ENCODE measurements at places on chromosomes 16 and 17.

GRCh38 chr16:616733-617586, 13.8 kb upstream of the WFIKKN1 start:
- no peak for DNase-seq

DNA sequence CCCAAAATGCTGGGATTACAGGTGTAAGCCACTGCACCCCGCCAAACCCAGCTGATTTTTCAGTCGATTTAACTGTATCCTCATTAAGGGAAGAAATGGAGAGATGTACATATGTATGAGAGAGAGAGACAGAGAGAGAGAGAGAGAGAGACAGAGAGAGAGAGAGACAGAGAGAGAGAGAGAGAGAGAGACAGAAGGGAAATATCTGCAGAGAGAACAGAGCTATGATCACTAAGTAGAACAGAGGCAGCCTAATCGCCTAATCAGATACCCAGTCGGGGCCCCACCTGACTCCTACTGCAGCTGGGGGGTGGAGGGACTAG, 70.0 kb downstream of the RBBP6 start:
- DNase-seq, result no peak

DNA sequence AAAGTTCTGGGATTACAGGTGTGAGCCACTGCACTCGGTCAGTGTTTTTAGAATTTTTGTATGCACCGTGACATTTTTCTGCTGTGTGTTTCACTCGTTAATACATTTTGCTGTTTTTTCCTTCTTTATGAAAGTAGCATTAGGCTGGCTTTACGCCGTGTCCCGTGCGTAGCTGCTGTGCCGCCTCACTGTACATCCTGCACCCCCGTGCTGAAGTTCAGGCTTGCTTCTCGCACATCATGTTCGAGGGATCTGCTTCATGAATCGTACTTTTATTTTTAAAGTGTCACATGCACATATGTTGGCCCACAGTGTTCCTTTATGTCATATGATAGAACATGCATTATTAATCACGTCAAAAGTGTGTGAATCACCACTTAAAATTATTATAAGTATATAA, 84.4 kb upstream of the ZNF750 start:
- DNase-seq, result no peak

GRCh38 chr16:19515757-19516156, 6.1 kb downstream of the GDE1 start:
- DNase-seq, result peak; percentile 52

GRCh38 chr17:9199571-9200551, 178.6 kb downstream of the NTN1 start:
- no peak for DNase-seq

DNA sequence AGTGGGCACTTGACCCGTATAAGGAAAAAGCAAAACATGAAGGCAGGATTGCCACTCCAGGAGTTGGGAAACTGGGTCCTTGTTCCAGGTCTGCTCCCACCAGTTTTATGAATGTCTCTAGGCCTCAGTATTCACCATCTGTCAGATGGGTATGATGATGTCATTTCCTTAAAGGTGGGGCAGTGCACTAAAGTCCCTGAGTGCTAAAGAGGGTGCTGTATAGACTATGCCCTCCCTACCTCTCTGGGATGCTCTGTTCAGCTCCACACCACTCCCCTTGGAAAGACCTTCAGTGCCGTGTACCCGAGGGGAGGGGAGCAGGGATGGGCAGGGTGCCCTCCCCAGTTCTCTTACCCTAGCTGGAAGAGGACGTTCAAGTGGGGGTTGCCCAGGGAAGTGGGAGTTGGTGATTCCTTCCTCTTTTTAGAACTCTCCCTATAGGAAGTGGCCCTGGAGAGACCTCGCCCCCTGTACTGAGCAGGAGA, 2.2 kb downstream of the LASP1 start:
- DNase-seq, result no peak

GRCh38 chr17:17710728-17711541, 29.7 kb downstream of the RAI1 start:
- peak; percentile 91 for DNase-seq

DNA sequence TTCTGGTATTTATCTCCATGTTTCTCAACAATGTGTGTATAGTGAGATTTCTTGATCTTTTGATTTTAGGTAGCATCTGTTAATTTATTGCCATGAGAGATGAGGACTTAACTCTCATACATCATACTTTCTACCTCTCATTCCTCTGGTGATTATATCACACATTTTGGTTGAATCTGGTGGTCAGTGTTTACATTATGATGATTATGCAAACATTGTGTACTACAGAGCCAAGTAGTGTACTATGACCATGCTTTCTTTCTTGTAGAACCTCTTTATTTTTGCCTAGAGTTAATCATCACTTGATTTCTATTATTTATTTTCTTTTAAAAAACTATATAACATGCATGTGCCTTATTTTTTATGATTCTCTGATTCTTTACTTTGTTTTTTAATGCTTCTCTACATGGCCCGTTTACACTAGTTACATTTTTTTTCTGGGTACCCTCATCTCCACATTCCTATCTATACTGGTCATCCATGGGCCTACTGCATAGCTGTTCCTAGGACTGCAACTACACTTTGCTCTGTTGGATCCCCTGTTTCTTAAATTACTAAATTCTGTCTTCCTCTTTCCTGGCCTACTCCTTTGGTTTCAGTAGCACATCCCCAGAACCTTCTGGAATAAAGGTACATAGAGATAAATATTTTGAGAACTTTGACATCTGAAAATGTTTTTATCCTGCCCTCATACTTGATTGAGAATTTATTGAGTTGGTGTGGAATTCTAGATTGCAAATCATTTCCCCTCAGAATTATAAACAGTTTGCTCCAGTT, 63.0 kb upstream of the LRRC37A3 start:
- peak; percentile 69 for DNase-seq

DNA sequence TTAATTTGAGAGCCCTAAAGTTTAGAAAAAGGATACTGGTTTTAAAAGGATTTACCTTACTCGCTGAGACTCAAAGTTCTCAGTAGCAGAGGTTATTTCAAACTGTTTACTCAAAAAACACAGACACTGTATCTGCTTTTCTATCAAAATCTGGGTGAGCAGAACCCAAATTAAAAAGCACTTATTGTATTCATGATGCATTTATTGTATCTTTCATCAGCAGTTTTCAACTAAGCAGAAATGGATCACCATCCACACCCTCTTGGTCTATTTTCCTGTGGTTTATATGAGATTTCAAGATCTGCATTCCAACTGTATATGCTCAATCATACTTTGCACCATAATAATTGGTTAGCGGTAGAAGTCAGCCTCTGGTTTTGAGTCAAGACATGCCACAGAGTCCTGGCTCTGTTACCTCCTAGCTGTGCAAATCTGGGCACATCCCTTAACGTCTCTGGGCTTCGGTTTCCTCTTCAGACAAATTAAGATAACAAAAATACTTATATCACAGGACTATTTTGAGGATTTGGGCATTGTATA, 109.5 kb downstream of the ASIC2 start:
- DNase-seq, result no peak

GRCh38 chr17:2435862-2436261, 35.0 kb upstream of the MNT start:
- DNase-seq, result no peak

GRCh38 chr16:72783716-72784318, 264.1 kb downstream of the ZFHX3 start:
- peak; percentile 6 for DNase-seq

GRCh38 chr17:82212331-82213250, at the start of gene CCDC57:
CCDC57 (minus strand) TSS chr17:82212842; CDS start chr17:82201944, 10,898 bp downstream.
- peak; percentile 79 for DNase-seq

- DNase-seq, result peak; percentile 19
Observed at GRCh38 chr17:48478224-48479013, 48.4 kb upstream of the SKAP1 start.

DNA sequence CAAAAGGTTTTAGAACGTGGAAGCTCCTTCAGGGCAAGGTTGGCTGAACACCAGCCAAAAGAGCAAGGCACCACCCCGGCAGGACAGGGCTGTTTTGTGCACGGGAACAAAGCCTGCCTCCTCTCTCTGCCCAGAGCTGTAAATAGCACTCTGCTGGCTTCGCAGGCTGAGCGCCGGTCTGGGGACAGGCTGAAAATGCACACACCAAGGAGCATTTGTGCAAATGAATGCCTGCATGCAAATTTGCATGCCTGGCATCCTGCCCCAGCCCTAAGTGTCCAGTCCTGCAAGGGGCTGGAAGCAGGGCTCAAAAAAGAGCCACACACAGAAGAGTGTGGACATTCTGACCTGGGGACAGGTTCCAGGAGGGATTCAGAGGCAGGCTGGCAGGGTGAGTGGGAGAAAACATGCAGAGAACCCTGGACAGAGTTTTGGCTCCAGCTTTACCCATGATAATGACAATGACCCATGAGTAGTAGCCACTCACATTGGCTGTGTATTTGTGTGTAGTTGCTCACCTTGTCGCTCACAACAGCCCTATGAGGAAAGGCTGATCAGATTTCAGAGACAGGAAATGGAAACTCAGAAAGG, 11.7 kb downstream of the ABAT start:
- no peak for DNase-seq

DNA sequence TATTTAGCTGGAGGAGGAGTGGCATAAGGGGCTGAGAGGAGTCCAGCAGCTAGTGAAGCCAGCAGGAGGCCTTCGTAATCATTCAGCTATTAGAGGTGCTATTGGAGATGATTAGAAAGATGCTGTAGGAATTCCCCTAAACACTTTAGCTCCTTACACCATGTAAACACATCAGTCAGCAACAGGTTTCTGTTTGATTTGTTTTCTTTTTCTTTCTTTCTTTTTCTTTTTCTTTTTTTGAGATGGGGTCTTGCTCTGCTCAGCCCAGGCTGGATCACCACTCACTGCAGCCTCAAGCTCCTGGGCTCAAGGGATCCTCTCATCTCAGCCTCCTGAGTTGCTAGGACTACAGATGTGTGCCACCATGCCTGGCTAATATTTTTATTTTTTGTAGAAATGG, 10.6 kb upstream of the SEPHS2 start:
- no peak for DNase-seq

GRCh38 chr16:5005916-5006315, 27.8 kb downstream of the NAGPA start:
- no peak for DNase-seq

GRCh38 chr16:49443576-49443975, 70.0 kb downstream of the C16orf78 start:
- no peak for DNase-seq

GRCh38 chr17:2416010-2416734, 15.3 kb upstream of the MNT start:
- peak; percentile 73 for DNase-seq

GRCh38 chr17:7266784-7267183, 4.5 kb upstream of the CLDN7 start:
- peak; percentile 26 for DNase-seq

- no peak for DNase-seq
Observed at GRCh38 chr16:25224731-25225319, 8.1 kb downstream of the AQP8 start.

GRCh38 chr16:50692999-50693781, at the start of gene NOD2:
NOD2 (plus strand) TSS chr16:50693606; CDS start chr16:50699496, 5,890 bp downstream.
- DNase-seq, result no peak

GRCh38 chr17:50765454-50766221, 1.7 kb downstream of the ANKRD40CL start:
- no peak for DNase-seq

GRCh38 chr17:56690441-56691291, 97.2 kb downstream of the NOG start:
- no peak for DNase-seq

All from HCEC 1CT (cell line).